Eye (tissue), 1 donor: ENCODE measurements at places on chromosomes 4 and X.

DNA sequence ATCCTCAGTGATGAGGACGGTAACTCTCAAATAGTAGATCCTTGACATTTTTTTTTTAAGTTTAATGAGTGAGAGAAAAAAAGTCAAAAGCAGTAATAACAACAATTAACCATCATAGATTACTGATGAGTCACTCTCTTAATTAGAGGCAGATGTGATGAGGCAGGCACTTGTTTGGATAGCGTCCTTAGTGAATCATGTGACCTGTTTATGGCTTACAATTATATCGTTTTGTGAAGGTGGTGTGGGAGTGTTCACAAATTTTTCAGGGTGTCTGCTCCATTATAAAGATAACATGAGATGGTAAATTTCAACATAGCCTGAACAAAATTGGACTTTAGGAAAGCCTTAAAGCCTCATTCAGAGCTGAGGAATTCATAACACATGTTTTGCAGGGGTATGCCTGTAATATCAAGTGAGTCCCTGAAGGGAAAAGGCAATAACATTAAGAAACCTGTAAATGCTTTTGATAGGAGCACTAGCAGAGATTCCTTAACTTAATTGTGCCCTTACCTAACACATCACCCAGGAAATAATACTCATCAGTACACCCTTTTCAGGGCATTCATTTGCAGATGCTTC is 51.9 kb upstream of the XIAP start:
- DNase-seq: no peak

DNA sequence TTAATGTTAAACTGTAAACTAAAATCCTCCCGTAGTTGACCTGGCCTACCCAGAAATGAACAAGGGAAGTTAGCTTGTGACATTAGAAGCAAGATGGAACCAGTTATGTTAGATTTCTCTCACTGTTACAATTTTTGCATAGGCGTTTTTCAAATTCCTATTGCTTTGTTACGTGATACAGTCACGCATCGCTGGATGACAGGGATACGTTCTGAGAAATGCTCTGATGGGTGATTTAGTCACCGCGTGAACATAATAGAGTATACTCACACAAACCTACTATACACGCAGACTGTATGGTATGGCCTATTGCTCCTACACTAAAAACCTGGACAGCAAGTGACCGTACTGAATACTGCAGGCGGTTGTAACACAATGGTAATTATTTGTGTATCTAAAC is 46.7 kb upstream of the PUDP start:
- DNase-seq: no peak

GRCh38 chrX:9352243-9352642 is 112.6 kb upstream of the TBL1X start:
- no peak for DNase-seq

DNA sequence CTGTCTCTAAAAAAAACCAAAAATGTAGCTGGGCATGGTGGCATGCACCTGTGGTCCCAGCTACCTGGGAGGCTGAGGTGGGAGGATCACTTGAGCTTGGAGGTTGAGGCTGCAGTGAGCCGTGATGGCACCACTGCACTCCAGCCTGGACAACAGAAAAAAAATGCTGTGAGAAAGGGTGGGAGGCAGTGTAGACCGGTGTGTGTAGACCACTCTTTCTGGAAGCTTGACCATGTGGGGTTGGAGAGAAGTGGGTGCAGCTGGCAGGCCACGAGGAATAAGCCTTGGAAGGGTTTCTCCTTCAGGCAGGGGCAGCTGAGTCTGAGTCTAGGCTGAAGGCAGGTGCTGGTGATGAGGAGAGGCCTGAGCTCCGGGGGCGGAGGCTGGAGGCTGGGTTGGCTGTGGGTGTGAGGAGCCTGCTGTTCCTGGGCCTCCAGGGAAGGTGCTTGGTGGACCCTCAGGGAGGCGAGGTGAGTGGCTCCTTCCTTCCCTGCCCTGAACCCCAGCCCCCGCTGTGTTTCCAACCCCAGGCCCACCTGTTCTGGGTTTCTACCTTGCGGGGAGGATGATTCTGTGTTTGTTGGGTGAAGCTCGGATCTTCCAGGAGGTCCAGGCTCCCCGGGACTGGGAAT is 9.3 kb upstream of the TBC1D14 start:
- DNase-seq: no peak

DNA sequence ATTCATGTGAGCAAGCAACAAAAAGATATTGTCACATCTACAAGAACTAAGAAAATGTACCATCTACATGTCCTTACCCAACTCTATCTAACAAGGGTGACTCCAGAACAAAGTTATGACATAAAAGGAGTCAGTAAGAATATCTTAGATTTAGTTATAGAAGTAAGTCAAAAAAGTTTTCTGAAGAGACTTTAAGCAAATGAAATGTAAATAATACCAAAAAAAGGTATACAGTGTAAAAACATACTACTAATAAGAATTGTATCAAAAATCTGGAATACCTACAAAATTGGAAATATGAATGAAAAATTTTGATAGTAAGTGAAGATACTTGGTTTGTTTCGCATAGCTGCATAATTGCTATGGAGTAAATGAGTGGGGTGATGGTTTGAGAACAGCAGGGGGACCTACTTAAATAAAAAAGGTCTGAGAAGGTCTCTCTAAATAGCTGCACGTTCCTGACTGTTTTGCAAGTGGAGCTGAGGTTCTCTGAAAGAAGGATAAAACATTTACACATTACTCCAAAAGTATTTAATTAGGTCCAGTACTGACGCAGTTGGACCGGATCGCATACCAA is 51.0 kb upstream of the ENPP6 start:
- DNase-seq: no peak

DNA sequence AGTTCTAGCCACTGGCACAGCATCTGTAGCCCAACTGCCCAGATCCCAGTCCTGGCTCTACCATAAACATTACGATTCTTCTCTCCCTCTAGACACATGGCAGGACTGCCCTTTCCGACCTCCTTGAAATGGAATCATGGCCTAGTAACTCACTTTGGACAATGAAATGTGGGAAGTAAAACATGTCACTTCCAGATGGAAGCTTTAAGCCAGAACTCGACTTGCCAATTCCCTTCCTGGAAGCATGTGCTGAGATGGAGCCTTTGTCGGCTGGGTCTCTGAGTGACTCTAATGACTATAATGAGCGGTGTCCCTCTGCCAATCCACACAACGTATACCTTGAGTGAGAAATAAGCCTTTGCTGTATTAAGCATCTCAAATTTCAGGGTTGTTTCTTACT is 34.7 kb downstream of the SH3RF1 start:
- DNase-seq: no peak
